ENCODE measurements at places on chromosomes 4 and X.

DNA sequence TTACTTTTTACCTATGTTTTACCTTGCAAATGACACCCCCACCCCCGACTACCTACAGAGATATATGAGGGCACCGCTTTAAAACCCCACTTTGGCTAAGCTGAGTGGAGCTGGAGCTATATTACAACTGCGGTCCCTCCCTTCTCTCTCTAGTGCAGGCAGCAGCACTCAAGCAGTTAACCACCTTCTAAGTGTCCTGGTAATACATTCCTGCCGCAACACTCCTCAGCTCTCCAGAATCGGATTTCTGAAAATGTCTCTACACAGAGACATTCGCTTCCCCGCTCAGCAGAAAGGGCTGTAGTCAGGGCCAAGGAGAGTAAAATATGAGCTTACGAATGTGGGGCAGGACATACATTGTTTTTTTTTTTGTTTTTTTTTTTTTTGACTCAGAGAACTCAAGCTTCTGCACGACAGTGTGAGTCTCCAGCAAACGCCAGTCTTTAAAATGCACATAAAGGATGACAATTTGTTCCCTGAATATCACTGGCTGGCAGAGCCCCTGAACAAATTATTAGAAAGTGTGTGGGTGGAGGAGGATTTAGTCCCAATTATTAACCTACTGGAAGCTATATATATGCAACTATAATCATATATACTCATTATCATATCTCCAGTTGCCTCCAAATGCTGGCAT lies 287.0 kb upstream of the TET2 start:
- no peak for DNase-seq

GRCh38 chr4:555566-556275 lies 20.4 kb downstream of the TMEM271 start:
- DNase-seq, result no peak

GRCh38 chr4:67635331-67635730 lies 65.6 kb downstream of the UBA6 start:
- DNase-seq, result peak; percentile 70

DNA sequence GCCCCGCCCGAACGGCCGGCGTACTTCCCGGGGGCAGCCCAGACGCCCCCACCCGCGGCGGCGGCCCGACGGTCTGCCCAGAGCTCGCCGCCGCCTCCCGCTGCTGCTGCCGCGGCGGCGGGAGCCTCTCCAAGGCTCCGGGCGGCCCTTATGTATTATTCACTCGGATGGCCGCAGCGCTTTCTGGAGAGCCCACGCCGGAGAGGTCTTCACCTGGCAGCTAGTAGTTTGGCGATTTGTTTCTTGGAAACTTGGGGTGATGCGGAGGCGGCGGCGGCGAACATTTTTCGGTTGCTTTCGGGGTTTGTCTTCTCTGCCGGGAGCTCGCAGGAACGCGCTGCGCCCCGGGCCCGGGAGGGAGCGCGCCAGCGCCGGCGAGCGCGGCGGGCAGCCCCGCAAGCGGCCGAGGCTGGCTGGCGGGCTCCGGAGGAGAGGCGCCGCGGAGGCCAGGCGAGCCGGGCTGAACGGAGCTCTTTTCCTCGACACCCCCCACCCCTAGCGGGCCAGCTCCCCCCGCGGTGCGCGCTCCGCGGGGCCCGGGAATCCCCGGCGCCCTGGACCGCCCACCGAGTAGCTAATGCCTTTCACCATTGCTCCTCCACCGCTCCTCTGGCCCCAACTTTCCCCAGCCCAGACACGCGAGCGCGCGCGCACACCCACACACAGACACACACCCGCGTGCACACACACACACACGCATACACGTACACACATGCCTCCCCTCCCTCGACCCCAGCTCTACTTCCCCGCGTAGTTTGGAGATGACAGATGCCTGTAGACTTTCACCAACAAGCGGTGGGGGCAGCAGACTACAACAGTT lies 113.5 kb downstream of the DHX15 start:
- no peak for DNase-seq

GRCh38 chrX:71910986-71911730 lies 513 bp downstream of the NHSL2 start:
- no peak for DNase-seq

DNA sequence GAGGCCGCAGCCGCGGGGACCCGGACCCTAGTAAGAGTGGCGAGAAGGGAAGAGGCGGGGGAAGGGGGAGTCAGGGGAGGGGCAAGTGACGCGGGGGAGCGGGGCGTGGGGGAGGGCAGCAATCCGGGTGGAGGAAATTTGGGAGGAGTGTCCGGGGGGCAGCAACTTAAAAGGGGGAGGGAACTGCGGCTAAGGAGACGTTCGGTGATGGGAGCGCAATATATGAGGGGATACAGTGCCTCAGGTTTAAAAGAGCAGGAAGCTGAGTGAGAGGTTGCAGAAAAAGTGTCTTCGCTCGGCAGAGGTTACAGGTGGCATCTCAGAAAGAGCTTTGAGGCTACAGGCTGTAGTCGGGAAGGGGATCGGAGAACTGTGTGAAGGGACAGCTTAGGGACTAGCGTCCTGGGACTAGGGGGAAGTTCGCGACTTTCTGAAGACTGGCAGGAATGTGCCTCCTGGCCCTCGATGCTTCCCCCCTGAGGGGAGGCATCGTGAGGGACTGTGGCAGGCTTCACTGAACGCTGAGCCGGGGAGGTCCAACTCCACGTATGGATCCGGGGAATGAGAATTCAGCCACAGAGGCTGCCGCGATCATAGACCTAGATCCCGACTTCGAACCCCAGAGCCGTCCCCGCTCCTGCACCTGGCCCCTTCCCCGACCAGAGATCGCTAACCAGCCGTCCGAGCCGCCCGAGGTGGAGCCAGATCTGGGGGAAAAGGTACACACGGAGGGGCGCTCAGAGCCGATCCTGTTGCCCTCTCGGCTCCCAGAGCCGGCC lies 519 bp downstream of the FOXO4 start:
- DNase-seq, result no peak

- no peak for DNase-seq
Observed at GRCh38 chr4:18524667-18525066, 503.1 kb upstream of the LCORL start.

DNA sequence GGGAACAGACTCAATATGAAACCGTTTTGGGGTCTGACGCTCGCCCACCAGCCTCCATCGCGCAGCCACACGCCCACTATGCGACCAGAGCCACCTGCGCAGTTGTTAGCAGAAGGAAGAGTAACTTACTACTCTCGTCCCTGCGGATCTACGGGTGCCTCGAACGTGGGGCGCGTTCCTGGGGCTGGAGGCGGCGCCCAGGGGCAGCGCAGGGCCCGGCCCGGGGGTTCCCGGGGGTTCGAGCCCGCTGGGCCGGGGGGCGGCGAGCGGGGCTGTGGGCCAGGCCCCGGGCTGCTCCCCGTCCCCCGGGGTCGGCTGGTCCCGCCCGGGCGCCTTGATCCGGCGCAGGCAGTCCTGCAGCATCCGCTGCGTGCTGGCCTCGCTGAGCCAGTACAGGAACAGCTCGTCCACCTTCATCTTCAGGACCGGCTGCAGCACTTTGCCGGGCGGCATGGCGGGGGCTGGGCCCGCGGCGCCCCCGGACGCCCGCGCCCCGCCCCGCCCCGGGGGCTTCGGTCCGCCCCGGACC lies 404 bp downstream of the PPP2R3B start:
- DNase-seq, result no peak

DNA sequence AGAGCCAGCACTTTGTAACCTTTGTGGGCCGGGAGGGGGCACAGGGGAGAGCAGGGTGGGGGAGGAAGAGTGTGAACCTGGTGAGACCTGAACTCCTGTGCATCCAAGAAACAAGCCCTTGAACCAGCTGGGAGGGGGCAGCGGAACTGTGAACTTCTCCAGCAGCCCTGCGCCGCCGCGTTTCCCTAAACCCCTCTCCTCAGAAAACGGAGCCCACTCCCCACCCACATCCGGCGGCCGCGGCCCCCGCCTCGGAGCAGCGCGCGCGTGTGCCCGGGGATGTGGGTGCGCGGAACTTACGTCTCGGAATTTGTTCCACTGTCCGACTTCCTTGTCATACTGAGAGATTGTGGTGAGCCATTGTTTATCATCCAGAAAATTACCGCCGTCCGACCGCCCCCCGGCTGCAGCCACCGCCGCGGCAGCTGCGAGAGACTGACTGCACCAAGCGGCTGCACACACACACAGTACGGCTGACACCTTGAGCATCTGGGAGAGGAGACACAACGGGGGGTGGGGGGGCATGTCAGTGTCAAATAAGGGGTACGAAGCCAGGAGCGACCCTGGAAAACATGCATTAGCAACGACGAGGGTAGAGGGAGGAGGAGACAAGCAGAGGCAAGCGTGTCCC lies 494 bp downstream of the SPOCK3 start:
- peak; percentile 78 for DNase-seq

DNA sequence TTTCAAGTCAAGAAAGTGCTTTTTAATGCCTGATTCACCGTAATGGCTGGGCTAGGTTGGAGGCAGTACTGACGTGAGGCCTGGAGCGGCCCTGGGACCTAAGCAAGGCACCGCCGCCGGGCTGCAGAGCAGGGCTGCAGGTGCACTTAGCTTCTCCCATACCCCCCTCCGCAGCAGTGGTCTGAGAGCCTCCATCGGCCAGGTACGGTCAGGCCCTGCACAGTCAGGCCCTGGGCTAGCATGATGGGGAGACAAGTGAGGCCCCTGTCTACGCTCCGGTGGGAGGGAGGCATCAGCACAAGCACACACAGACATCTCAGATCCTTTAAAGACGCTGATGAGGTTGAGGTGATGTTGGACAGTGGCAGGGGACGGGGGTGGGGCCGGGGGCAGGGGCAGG lies 4.7 kb downstream of the MAEA start:
- no peak for DNase-seq

- DNase-seq, result no peak
Observed at GRCh38 chr4:164381859-164382258, 372.1 kb upstream of the SMIM31 start.

GRCh38 chrX:115560211-115560977 lies 580 bp upstream of the PLS3 start:
- peak; percentile 10 for DNase-seq

DNA sequence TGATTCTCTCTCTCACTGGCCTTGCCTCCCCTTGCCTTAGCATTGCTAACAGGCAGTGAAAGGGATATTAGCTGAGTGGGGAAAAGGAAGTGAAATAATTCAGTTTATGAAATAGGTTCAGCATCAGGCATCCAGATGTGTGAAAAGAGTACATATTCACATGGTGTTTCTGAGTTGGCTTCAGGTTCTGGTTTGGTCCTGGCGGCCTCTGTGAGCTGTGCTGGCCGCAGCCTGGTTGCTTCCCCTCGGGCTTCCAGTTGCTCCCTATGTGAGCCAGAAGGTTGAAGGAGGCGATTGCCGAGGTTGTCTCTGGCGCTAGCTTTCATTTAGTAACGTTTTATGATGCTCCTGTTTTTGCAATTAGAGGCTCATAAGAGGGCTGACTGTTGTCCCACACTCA lies 99.1 kb upstream of the TLR2 start:
- no peak for DNase-seq

DNA sequence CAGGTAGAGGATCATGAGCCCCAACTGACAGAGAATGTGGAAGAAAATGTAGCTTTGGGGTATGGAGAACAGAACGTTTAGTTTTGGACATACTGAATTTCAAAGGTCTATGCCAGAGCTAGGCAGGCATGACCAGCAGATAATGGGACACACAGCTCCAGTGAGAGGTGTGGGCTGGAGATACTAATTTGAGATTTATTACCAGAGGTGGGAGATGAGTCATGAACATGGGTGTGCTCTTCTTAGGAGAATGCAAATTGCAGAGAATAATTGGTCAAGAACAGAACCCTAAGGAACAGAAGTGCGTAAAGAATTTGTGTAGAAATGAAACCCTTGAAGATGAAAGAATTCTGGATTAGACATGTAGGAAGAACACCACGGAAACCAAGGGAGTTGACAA lies 125.2 kb downstream of the PACRGL start:
- no peak for DNase-seq

- DNase-seq, result peak; percentile 47
Observed at GRCh38 chrX:13090339-13091110, 46.1 kb upstream of the FAM9C start.

- peak; percentile 26 for DNase-seq
Observed at GRCh38 chr4:140884431-140885058, 128.4 kb upstream of the TBC1D9 start.

GRCh38 chr4:144423930-144424329 lies 222.0 kb upstream of the HHIP start:
- DNase-seq, result no peak

DNA sequence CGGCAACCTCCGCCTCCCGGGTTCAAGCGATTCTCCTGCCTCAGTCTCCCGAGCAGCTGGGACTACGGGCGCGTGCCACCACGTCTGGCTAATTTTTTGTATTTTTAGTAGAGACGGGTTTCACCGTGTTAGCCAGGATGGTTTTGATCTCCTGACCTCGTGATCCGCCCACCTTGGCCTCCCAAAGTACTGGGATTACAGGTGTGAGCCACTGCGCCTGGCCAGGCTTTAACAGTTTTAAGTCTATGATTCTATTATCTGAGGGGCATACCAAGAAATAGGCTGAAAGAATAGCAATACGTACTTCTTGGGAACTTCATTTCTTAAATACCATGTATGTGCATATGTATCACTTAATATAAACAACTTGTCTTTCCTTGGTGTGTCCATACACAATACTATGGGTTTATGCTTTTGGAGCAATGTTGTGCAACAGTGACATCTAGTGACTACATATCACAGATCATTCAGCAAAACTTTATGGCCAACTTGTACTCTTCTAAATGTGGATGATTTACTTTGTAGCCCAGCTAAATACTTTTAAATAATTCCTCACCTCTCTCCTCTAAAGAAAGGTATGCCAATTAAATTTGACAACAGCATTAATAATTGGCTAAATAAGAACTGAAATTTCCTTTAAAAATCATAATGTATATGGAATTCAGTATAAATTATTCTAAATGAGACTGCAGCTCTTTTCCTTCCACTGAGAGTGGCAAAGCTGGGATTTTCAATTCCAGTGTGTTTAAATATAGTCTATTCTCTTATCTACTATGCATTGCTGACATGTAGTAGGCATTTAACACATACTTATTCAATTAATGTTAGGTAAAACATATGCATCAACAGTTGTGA lies 10.4 kb downstream of the SLC9B1 start:
- DNase-seq, result peak; percentile 71

GRCh38 chr4:149101649-149102048 lies 659.4 kb upstream of the NR3C2 start:
- no peak for DNase-seq
